ENCODE measurements at places on chromosomes 13 and 19. TPM values are rescaled to one million over a fixed set of nuclear protein-coding genes. Genes with fewer than 3 reads are reported as not detected.

ACER1 gene
- total RNA-seq, result 1.8 TPM

SIGLEC12 gene
- not detected for total RNA-seq

C19orf18 gene
- total RNA-seq, result 0.48 TPM

TUBB4A gene
- total RNA-seq, result 0.12 TPM

HTR2A gene
- 0.08 TPM for total RNA-seq

AMER2 gene
- not detected for total RNA-seq

SMAD9 gene
- total RNA-seq, result 0.68 TPM

ZNF227 gene
- total RNA-seq, result 6.1 TPM

LGALS4 gene
- total RNA-seq, result 0.40 TPM

CGB8 gene
- total RNA-seq, result not detected

LILRA2 gene
- not detected for total RNA-seq

ZNF548 gene
- 6.9 TPM for total RNA-seq

ZNF211 gene
- total RNA-seq, result 4.0 TPM

C19orf53 gene
- 60.2 TPM for total RNA-seq

SLC25A30 gene
- total RNA-seq, result 7.3 TPM

ZNF358 gene
- 11.2 TPM for total RNA-seq

MATK gene
- 0.24 TPM for total RNA-seq

WDR62 gene
- 2.4 TPM for total RNA-seq

KCTD12 gene
- 10.0 TPM for total RNA-seq

All from esophagus mucosa (tissue), 1 donor.